Fibroblast of skin of right biceps (primary cell): ENCODE measurements at places on chromosomes 4 and X.

GRCh38 chrX:98501426-98501825 is 1617.7 kb downstream of the RPA4 start:
- DNase-seq: no peak

DNA sequence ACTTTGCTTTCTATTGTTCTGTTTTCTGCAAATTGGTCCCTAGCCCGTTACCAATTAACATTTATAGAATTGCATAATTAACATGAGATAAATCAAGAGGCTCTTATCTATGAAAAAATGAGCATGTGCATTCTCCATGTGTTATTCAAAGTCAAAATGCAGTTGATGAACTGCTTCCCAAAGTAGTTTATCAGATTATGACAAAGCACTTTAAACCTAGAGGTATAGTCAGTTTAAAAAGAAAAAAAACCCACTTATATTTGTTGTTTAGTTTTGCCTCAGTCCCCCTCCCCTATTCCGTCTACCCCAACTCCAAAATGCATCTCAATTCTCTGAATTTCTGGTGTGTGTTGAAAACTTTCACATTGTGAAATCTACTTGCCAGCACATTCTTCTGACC is 119.5 kb downstream of the ATXN3L start:
- DNase-seq: no peak

DNA sequence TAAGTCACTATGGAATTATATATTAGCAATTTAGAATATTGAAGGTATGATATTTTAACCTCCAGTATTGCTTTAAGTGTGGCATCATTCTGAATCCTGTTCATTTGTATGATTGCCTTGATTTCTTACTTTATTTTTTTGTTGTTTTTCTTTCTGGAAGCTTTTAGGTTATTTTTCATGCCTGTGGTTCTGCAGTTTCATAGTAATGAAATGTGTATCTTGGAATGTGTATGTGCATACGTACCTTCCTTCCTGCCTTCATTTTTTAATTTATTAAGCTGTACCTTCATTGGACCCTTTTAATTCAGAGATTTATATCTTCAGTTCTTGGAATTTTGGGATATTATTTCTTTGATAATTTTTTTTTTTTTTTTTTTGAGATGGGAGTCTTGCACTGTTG is 22.1 kb downstream of the CPEB2 start:
- DNase-seq: peak; percentile 42

DNA sequence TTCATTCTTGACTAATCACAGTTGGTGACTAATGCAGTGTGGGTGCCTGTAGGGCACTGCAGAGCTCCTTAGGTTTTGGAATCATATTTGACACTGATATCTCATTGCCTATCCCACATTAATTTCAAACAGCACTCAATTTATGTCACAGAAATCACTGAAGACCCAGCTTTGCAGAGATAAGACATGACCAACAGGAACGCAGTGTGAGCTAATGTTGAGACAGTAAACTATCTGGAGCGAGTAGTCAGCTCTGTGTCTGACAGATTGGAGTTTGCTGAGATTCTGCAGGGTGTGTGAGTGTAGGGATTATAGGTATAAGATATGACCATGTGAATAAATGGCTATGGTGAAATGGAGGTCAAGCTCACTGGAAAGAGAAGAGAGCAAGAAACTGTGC is 1586.1 kb upstream of the AGA start:
- no peak for DNase-seq

- peak; percentile 50 for DNase-seq
These were observed 665 bp downstream of the PSMD10 start for GRCh38 chrX:108090491-108091263.

DNA sequence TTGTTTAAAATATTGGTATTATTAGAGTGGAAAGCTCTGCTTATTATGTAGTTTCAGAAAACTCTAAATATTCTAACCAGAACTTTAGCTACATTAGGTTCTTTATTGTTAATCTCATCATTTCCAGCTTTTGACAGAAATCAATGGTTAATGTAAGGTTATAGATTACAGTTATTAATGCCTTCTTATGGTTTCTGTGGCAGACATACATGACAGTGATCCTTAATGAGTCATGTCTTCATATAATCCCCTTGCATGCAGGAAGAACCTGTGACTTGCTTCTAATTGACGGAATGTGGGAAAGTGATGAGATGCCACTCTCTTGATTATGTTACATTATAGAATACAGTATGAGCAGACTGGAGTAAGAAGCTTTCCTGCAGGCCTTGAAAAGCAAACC is 23.5 kb downstream of the KLHL8 start:
- DNase-seq: no peak
